ENCODE measurements at places on chromosomes 1 and 21.

DNA sequence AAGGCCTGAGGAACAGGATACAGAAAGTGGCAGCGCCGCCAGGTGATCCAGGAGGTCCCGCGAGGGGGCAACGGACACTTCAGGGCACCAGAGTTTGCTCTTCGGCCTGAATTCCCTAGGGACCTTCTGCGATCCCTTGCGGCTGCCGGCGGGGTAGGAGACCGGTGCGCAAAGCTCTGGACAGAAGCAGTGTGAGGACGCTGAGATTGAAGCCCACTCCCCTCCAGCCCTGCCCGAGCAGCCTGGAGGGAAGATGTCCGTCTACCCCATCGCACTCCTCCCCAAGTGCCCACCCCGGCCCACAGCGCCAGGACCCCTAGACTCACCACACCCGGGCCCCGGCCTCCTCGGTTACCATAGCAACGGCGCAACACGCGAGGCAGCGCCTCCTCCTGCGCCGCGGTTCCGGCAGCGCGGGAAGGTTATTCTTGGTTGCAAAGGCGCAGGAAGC, at the start of gene ANKRD45:
Gene ANKRD45, minus strand, starts transcription at position 361 of the 451 bp plus-strand sequence. CDS start 10,433 bp downstream, outside the sequence.
- peak; percentile 20 for DNase-seq

DNA sequence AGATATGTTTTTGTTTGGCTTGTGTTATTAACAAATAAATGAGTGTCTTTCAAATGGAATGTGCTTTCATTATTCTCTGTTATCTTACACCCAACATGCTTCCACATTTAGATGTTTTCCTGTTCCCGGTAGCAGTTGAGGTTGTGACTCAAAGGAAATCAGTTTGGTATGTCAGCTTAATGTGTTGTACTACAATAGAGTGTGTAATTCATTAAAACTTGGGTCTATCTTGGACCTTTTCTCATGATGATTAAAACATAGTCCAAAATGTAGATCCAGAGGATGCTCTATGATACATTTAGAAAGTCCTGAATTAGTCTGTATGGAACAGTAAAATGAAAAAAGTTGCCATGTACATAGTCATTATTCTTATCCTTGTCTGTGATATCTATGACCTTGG, 26.7 kb downstream of the RTCA start:
- no peak for DNase-seq

DNA sequence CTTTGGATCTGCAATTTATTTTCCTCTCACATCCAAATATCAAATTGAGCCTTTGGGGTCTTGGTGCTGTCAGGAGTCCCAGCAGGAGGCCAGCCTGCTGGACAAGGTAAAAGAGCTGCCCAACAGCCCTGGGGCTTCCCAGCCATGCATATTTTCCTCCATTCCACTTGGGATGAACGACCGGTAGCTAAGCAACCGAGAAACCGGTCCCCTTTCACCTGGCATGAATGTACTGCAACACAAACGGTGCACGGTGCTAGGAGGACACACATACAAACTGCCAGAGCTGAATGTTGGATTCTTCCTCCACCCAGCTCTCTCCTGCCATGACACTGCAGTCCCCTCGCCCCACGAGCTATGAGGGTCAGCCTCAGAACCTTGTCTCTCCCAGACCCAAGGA, 42.7 kb downstream of the BCAR3 start:
- DNase-seq = no peak

DNA sequence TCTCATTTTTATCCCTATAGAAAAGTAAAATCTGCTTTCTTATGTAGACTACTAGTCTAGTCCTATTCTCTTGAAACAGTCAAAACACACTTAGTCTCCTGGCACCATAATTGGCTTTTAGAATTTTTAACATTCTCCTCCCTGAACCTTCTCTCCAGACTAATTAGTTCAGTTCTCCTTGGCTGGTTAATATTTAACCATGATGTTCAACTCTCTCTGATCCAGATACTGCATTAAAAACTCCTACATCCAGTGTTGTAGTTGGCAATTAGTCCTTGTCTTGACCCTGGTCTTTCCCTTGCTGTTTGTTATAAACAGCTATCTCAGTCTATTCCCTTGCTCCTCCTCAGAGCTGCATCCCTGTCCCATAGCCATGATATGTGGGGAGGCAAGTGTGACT, 422.9 kb upstream of the BEND5 start:
- DNase-seq = no peak

DNA sequence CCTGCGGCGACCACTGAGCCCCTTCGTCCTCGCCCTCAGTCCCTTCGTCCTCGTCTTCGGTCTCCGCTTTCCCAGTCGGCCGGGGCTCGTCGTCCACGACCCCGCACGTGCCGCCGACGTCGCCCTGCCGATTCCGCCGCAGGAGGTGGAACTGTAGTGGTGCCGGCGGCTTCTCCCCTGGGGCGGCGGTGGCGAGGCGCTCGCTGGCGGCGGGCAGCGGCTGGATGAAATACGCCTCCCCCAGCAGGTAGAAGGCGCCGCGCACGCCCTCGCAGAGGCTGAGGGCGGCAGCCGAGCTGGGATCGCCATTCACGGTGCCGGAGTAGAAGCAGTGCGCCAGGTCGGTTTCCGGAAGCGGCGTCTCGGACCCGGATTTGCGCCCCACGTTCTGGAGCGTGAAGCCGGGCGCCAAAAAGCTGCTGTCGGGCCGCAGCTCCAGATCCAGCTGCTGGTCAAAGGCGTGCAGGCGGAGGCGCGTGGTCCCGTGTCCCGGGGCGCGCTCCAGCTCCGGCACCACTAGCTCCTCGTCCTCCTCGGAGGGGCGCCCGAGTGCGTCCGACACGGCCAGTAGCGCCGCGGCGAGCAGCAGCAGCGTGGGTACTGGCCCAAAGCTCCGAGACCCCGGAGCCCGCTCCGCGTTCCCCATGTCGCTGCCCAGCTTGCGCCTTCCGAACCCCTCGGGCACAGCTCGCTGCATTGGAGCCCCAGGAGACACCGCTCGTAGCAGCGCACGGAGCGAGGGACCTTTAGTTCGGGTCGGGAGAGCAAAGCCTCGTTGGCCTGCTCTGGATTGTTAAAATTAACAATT, 747 bp downstream of the ADAMTS1 start:
- DNase-seq = no peak

GRCh38 chr1:17520473-17521319, 18.8 kb upstream of the ARHGEF10L start:
- DNase-seq = no peak

DNA sequence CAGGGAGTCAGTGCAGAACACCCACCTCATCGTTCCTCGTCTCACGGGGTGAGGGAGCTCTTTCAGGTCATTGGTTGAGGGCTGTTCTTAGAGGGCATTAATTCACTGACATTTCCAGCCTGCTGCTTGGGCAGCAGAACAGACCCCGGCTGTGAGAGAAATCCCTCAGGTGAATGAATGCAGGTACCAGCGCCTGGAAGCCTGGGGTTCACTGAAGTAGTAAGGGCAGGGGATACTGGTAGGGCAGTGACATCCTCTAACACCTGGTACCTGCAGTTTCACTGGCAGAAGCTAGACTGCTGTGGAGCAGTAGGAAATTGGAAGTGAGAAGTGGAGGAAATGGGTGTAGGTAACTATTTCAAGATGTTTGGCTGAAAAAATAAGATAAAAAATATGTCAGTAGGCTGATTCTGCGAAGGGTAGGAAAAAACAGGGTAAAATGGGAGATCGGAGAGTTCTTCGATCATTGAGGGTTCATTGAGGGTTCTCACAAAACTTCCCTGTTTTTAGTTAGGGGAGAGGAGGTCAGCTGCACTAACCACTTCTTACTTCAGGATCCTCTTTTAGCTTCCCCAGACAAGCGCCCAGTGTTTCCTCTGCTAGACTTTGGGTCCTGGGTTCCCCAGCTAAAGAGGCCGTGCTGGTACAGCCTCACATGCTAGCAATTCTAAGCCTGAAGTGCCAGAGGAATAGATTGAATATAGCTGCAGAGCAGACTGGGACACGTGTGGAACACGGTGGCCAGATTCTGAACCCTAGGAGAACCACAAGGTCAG, 55.2 kb downstream of the RNF220 start:
- no peak for DNase-seq

DNA sequence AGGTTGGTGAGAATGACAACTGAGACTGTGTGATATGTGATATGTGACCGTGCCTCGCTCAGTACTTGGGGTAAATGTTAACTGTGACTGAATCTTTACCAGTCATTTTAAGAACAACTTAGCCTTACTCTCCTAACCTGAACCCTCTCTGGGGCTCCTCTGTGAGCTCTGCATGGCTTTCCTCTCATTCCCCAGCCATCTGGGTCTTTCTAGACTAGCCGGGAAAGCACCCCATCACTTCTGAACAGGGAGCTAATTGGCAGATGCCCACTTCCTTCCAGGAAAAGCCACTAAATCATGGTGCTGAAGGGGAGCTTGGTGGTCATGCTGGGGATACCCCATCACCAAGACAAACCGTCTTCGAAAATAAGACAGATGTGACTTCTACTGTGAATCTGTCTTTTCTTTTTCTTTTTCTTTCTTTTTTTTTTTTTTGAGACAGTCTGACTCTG, 16.5 kb upstream of the FOXO6 start:
- DNase-seq = no peak

- DNase-seq = no peak
These were observed 82.3 kb downstream of the LTN1 start for GRCh38 chr21:28910280-28910887.

GRCh38 chr1:160085686-160086455, 4.5 kb downstream of the KCNJ9 start:
- no peak for DNase-seq

- no peak for DNase-seq
These were observed 102.5 kb downstream of the KCNN3 start for GRCh38 chr1:154767315-154768240.

DNA sequence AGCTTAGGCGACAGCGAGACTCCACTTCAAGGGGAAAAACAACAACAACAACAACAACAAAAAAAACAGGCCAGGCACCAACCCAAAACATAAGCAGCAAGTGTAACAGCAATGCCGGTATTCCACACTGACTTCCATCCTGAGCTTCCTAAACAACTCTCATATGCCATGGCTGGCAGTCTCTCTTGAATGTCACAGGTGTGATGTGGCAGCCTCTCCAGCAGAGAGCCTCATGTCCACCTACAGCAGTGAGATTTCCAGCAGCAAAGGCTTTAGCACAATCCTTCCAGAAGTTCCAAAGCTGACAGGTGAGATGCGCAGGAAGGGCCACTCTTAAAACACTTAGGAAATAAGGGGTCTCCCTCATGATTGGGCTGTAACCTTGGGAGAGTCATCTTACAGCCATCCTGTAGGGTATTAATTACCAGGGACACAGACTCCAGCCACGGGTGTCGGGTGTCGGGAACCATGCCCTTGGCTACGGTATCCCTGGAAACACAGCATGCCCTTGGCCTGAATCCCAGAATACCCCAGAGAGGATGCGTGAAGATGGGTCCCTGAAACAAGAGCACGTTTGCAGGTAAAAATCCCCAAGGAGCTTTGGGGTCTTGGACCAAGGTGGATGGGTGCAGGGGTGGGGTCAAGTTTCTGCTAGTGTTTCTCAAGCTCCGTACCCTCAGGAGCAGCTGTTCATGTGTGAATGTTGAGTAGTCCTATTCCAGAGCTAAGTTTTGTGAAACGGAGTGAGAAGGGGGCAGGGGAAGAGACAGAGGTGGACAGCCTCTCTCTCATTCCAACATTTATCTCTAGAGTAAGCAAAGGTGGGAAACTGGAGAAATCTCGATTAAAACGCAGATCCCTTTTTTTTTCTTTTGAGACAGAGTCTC, 31.4 kb downstream of the CLSTN1 start:
- DNase-seq = no peak

- no peak for DNase-seq
These were observed 27.4 kb downstream of the BACE2 start for GRCh38 chr21:41195311-41195710.

DNA sequence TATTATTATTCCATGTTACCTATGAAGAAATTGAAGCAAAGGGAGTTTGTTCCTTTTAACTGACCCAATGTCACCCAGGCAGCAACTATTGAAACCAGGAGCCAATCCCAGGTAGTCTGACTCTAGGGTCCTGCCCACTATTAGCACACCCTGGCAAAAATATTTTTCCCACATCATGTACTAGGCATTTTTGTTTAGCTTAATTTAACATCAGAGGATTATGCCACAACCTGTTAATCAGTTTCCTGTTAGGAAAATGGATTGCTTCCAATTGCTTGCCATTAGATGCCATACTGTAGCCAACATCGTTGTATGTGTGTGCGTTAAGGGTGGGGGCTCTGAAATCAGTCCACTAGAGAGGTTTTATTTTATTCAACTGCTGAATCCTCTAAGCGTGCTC, 281.1 kb downstream of the DNM3 start:
- no peak for DNase-seq

GRCh38 chr1:240608707-240609106, 3.2 kb downstream of the GREM2 start:
- DNase-seq = no peak

DNA sequence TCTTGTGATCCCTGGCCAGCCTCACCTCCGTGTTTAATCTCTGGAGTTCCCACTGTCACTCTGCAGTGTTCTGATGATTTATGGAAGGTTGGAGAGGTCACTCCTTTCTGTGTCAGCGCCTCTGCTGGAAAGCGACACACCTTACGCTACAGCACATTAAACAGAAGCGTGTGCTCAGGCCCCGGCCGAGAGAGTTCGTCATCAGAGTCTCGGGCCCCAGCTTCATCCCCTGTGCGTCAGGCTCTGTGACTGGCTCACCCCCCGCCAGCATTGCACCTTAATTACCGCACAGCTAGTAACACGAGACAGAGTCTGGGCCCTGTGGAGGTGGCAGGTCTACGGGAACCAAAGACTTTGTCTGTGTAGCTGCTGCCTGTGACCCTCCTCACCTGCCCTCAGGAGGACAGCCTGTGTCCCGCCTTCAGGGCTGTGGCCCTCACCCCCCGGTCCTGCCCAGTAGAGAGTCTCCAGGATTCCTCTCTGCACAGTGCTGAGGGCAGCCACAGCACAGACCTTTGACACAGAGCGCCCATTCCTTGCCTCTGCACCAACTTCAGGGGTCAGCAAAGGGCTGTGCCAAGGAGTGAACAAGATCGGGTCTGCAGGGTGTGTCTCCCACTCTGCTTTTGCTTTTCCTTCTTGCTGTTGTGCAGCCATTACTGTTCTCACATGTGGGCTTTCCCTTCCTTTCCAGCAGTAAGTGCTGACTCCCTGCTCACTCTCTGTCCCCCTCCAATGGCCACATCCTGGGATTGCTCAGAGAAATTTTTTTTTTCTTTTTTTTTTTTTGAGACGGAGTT, 157.6 kb downstream of the PGBD5 start:
- DNase-seq = peak; percentile 46

DNA sequence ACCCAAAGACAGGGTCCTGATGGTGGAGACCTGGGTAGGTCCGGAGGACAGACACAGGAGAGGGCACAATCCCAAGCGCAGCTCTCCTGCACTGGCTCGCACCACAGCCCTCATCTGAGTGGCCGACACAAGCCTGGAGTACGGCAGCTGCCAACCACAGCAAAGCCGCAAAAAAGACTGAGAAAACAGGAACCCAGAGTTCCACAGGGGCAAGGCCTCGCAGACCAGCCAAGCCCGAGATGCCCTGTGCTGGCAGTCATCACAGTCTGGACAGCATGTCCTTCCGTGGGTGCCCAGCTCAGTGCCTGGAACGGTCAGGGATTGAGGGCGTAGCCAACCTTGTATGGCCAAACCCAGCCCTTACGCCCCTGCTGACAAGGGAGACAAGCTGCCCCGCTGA, 11.4 kb downstream of the ZBTB48 start:
- DNase-seq = no peak

GRCh38 chr1:17470021-17470799, 30.7 kb upstream of the RCC2 start:
- DNase-seq = no peak

All from HFF-Myc (cell line).